AG09309 (cell line): ENCODE measurements at places on chromosomes 2 and 18.

DNA sequence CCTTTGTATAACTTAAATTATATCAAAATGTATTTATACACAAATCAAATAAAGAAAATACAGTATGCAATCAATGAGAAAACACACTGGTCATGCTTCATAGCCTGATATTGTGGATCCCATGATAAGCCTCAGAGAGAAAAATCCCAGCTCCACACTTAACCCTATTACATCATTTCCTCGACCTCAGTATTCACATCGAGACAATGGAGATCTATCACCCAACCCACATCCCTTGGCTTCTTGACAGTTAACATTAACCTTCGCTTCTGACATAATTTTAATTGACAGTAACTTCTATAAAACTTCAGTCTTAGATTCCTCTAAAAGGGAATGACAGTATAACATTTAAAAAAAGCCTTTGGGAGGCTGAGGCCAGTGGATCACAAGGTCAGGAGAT lies 11.6 kb downstream of the TMX3 start:
- DNase-seq: no peak

DNA sequence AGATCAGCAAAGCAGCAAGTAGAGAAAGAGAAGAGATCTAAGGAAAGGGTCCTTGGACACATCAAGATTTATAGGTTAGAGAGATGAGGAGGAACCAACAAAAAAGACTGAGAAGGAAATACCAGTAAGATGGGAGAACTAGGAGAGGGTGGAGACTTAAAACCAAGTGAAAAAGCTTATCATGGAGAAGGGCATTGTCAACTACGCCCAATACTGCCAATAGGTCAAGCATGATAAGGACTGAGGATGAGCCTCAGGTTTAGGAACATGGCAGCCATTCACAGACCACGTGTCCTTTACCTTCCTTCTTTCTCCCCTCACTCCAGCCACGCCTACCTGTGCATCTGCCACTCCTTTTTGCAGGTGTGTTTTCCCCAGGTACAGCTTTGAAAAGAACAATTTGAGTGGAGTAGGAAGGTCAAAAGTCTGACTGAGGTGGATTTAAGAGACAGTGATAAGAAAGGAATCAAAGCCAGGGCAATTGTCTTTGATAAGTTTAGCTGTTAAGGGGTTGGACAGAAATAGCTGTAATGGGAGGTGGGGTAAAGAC lies 238.7 kb downstream of the STK39 start:
- no peak for DNase-seq

DNA sequence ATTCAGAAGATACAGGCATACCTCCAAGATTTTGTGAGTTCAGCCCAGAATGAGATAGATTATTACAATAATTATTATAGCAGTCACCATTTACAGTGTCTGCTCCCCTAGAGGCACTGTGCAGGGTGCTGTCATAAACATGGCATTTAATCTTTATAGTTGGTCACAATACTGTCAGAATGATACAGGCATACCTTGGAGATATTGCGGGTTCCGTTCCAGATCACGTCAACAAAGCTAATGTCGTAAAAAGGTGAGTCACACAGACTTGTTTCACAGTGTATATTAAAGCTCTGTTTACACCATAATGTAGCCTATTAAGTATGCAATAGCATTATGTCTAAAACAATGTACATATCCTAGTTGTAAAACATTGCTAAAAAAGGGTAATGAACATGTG lies 45.6 kb downstream of the ZRANB3 start:
- no peak for DNase-seq

- DNase-seq: no peak
These were observed 123.2 kb downstream of the CAPN13 start for GRCh38 chr2:30684026-30684425.

DNA sequence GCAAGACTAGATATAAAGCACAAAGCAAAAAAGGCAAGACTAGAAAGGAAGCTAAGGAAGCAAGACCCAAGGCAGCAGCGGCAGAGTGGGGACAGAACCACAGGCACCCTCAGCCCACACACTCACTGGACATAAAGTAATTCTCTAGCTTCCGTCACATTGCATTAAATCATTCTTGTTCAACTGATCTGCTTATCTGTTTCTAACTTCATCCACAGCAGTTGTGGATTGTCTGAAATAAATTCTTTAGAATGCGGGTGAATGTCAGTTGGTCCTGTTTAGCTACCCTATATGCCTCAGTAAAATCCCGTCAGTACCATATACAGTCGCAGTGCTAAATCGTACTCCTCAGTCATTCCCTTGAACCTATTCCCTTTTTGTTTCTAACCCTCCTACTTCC lies 183.2 kb upstream of the SLC39A10 start:
- DNase-seq: no peak

- no peak for DNase-seq
These were observed 115.2 kb downstream of the PTPRM start for GRCh38 chr18:7682321-7682720.

DNA sequence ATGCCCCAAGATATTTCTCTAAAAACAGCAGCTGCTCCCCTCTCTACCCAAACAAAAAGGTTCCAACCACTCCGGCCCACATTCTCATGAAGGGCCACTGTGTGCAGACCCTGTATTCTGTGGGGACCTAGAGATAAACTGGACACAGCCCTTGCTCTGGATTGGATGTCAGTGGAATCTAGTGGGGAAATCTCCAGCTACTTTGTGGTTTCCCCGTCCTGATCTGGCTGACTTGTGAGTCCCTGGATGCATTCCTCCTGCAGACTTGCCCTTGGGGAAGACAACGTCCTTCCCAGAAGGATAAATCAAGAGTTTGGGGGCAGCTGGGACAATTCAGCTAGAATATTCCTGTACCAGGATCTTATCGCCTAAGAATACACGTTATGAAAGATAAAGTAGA lies 151.1 kb downstream of the FSHR start:
- DNase-seq: no peak

DNA sequence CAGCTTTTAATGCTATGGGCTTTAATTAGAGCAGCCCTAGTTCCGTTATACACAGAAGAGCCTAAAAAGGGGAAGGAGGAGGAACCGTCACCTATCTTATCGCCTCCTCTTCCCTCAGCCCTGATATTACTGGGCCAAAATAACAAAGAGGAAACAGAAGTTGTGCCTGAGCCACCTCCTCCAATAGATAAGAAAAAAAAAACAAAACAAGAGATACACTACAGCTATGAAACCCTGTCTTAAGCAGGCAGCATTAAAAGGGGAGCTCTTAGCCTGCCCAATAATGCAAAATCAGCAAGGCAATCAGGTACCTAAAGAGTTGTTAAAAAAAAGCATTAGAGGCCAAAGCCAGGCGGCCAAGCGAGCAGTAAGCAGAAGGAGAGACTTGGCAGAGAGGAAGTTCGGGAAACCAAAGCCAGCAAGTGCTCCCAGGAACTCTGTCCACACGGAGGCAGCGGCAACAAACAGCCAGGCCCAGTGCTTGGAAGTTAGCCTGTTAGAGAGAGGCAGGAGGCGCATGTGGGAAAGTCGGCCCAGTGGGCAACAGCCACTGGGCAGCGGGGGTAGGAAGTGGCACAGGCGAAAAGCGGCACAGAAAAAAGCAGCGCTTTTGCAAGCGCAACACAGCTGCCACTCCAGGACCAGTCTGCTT lies 41.8 kb upstream of the PDK1 start:
- no peak for DNase-seq

GRCh38 chr2:241254904-241255351 lies 60.5 kb downstream of the HDLBP start:
- no peak for DNase-seq

- DNase-seq: no peak
These were observed 116.1 kb downstream of the FAM117B start for GRCh38 chr2:202750763-202751427.

DNA sequence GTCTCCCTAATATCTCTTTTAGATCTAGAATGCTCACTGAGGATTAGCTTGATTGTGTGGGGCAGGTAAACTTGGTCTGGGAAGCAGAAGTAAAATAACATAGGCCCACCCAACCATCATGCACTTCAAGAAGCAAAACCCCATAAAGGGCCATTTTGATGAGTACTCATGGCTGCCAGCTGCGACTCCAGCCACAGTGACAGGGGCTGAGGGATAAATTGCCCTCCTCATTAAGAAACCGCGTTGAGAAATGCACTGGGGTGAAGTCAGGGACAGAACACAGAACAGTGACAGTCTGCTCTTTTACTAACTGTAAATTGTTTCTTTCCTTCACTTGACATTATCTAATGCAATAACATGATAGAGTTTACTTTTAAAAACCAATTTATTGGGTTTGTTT lies 60.2 kb downstream of the RND3 start:
- DNase-seq: no peak

GRCh38 chr2:208017721-208018120 lies 7.6 kb downstream of the PLEKHM3 start:
- DNase-seq: no peak

GRCh38 chr2:121089166-121089510 lies 195.9 kb downstream of the TFCP2L1 start:
- DNase-seq: no peak

DNA sequence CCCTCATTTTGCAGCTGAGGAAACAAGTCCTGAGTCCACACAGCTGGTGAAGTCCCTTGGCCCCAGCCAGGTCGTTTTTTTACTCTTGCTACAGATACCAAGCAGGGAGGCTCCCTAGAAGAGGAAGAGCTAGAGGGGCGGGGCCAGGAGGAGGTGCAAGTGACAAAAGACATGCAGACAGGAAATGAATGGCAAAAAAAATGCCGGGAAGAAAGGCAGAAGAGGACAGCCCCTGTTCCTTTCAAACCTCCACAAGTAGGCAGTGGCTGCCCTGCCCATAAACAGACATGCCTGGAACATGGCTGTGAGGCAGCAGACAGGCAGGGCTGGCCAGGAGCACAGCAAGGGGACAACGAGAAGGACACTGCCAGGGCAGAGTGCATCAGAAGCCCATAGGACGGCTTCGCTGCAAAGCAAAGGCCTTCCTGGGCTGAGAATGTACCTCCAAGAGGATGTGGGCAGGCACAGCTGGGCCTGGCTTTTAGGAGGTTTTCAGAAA lies 108.7 kb downstream of the ZBTB7C start:
- DNase-seq: no peak
